ENCODE measurements at places on chromosomes 2 and 18.
A peak's percentile ranks its signal among the peaks of the same experiment; 100 is the strongest.

DNA sequence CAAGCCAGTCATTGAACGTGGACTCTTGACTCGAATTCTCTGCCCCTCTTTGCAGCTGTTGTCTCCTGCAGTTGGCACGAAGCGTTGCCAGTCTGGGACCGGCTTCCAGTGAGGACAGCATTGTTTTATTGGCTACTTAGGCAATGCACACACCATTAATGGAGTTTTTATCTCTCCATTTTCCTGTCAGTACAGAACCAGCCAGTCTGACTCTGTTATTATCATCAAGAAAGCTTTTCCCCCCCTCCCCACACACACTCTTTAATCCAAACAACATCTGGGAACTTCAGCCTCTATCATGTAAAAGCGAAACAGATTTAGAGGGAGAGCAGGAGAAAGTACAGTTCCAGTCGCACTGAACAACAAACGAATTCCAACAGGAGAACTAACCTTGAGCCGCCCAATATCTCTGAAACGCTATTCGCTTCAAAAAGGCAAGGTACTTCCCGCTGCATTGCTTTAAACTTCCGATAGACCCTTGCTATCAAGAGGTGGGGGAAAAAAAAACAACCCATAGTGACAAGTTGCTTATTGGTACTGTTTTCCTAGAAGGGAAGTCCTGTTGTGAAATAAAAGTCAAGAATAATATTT, 38.2 kb downstream of the ACVR1 start:
- ATAC-seq: peak; percentile 54

- no peak for ATAC-seq
Measured at GRCh38 chr2:80199504-80199903, 105.0 kb downstream of the LRRTM1 start.

DNA sequence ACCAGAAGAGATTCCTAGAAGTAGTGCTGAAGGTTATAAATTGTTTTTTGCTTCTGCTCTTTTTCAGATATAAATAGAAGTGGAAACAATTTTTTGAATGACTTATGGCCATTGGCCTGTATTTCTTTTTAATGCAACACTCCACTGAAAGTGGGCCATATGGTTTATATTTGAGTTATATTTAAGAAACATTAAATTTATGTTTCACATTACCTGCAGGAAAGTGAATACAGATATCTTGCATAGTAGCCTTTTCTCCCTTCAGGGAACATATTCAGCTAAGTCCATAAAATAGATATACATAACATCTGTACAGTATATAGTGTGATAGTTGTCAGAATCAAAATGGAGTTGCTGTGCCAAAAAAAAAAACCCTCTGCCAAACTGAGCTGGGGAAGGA, 53.1 kb upstream of the EFEMP1 start:
- ATAC-seq: peak; percentile 32

- ATAC-seq: peak; percentile 32
Measured at GRCh38 chr2:75099521-75099922, 99.8 kb downstream of the TACR1 start.

- ATAC-seq: no peak
Measured at GRCh38 chr2:68784915-68785314, 50.3 kb downstream of the ARHGAP25 start.

DNA sequence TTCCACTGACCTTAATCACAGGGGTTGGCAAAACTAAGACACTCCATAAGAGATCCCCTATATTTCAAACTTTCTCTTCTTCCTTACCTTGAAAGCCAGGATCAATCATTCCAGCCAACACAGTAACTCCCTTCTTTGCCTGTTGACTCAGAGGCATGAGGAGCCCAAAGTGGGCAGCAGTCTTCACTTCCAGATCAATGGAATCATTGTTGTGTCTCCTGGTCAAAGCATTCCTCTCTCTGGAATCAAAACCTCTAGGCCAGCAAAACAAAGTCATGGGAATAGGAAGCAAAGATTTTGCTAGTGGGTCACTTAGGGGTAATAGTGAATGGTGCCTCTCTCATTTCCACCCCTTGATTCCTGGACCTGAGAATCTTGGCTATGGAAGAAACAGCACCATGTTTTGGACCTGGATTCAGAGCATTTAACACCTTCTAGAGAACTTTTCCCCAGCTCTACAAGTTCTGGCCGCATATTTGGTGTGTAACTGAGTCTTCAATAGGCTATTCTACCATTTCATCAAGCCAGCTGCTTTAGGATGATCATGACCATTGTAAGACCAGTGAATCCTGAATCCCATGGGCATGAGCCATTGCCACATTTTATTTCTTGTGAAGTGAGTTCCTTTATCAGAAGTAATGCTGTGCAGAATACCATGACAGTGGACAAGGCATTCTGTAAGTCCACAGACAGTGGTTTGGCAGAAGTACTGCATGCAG, 65.7 kb upstream of the SERPINE2 start:
- no peak for ATAC-seq

- no peak for ATAC-seq
Measured at GRCh38 chr18:13945811-13946210, 30.5 kb upstream of the MC2R start.

GRCh38 chr2:179263446-179264367, 925 bp downstream of the SESTD1 start:
- ATAC-seq: peak; percentile 73

DNA sequence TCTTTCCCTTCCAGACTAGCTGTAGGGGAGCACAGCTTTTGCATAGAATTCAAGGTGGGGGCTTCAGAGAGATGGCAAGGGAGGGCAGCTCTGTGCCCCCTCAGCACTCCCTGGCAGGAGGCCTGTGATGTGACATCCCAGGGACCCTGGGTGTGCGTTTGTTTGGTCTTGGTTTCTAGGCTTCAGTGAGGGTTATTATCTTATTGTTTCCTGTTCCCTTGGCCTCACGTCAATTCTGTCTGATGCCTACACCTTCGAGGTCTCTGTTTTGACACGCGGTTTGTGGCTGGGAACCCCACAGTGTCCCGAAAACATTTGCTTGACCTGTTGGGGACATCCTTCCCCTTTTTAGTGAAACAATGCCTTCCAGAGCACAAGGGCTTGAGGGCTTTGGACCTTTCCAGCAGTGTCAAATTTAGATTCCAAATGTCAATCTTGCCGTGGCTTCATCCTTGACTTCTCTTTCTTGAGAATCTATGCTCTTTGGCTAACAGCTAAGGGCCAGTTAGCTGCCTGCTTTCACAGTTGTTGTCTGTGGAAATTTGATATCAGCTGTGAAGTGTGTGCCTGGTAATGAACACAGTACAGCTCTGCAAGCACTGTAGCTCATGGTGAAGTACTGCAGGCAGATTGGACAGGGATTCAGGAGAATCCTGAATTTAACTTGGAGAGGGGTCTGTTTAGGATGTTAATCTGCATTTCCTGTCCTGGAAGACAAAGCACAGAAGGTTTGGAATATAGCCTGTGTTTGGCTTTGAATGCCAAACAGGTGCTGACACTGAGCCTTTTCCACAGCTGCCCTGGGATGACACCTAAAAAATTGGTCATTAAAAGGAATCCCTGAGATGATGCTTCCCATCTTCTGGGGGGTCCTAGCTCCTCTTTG, 108.2 kb upstream of the CXCR4 start:
- ATAC-seq: no peak

- peak; percentile 76 for ATAC-seq
Measured at GRCh38 chr2:121710470-121711170, 26.1 kb downstream of the NIFK start.
